ENCODE measurements at places on chromosomes 16 and 17.
A peak's percentile ranks its signal among the peaks of the same experiment; 100 is the strongest.

- no peak for DNase-seq
Observed at GRCh38 chr16:4736546-4736945, 2.2 kb downstream of the DNAAF8 start.

- DNase-seq: no peak
Observed at GRCh38 chr16:83136419-83136818, 509.6 kb downstream of the CDH13 start.

DNA sequence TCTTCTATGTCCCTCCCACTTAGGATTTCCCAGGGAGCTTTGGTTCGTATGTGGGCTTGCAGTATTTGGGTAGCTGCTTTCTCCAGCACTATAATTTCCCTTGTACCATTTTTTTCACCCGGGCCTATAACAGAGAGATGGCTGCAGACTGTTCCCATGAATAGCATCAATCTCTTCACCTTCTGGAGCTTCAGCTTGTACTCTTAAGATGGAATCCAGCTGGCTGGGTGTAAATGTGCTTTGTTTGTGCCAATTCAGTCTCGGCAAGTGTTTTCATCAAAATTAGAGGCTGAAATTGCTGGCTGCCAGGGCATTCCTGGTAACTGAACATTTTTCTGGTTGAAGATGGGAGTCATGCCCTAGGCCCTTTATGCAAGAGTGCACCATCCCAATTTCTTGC is 12.2 kb upstream of the CPD start:
- no peak for DNase-seq

DNA sequence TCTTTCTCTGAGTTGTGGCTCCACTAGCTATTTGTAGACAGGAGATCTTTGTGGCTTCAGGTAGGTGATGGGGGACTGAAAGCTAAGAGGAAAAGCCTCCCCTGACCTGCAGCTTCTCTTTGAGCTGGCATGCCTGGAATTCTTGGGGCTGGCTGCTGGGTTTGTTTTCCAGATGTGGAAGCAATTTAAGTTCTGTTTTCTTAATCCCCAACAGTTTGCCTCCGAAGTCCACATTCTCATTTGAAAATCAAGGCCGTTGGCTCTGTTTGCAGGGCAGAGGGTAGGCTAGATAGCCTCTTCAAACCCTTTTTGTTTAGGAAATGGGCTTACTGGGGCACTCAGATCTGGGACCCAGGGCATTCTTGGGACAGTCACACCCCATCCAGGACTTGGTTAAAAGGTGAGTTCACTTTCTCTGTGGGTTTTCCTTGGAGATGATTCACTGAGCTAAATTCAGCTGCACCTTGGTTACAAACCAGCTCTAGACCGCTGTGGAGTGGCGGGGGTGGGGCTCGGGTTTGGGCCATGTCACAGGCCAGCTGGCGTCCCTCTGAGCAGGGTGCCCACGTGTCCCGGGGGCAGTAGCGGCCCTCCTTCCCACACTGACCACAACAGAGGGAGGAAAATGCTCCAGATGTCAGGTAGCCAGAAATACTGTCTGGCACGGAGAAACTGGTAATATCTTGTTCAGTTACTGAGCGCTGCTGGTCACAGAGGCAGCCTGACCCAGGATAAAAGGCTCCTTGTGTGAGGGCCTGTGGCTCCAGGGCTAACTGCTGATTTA is 108.5 kb downstream of the RAB11FIP4 start:
- DNase-seq: no peak

- DNase-seq: no peak
Observed at GRCh38 chr16:14240219-14240843, 169.2 kb downstream of the MRTFB start.

DNA sequence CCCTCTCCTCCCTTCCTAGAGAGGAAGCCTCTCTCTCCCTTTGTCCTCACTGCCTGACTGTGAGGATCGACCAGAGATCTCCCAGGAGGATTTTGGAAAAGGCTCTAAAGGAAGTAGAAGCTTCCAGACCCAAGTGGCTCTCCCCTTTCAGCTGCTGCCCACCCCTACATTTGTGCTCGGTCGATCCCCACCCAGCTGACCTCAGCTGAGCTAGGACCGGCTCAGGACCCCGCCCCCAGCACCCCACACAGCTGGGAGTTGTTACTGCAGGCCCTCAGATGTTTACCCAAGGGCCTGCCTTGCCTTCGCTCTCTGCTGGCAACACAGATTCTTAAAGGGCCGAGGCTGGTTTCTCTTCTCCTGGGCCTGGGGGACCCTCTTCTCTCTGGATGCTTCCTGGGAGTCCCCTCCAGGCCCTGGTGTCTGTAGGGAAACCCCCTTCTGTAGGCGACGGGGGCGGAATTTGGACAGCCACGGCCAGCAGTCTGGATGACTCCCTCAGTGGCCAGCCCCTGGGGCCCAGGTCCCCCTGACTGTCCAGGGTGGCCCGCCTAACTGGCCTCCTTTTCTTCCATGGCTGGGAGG is 26.9 kb upstream of the TIMP2 start:
- DNase-seq: no peak

GRCh38 chr16:29810699-29811169 is 1.3 kb upstream of the PRRT2 start:
- no peak for DNase-seq

GRCh38 chr17:15291674-15292361 is 26.7 kb upstream of the PMP22 start:
- no peak for DNase-seq

DNA sequence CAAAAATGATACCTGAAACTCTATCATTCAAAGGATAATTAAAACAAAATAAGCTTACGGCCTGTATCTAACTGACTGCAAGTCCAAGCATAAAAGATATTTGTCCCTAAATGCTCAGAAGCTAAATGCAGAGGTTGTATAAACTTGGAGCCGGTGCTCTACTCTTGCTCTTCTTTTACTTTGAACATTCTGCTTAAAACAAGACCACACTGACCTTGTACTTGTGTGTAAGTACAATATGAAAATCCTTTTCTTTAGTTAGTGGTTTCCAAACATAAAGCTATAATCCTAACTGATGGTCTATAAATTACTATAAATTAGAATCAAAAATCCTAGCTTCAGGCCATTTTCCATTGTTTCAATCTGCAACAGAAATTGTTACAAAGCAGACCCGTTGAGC is 74.6 kb downstream of the SPAG9 start:
- DNase-seq: no peak

GRCh38 chr16:86671486-86672178 is 93.3 kb downstream of the FOXL1 start:
- no peak for DNase-seq

DNA sequence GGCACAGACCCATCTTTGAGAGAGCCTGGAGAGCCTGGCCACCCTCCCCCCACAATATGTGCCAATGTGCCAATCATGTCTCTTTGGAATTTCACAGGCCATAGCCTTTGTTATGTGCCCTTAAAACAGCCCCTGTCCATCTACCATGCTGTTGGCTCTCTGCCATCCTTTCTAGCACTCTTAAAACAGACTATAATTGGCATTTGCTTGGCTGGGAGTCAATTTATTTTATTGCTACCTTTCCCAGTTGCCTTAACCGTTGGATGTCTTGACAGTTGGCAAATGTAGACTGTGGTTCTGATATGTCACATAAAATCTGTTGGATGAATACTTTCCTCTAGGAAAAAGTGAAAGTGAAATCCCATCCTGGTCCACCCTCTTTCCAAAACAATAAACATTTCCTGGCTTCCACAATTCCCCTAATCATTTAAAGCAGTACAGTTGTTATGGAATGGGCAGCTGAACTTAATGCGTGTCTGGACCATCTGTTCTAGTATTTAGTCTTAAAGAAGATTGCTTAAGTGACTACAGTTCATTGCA is 394.0 kb downstream of the KCNJ2 start:
- no peak for DNase-seq

- DNase-seq: no peak
Observed at GRCh38 chr17:15885770-15886169, 59.2 kb upstream of the ADORA2B start.

GRCh38 chr16:72829846-72830775 is 217.8 kb downstream of the ZFHX3 start:
- no peak for DNase-seq

DNA sequence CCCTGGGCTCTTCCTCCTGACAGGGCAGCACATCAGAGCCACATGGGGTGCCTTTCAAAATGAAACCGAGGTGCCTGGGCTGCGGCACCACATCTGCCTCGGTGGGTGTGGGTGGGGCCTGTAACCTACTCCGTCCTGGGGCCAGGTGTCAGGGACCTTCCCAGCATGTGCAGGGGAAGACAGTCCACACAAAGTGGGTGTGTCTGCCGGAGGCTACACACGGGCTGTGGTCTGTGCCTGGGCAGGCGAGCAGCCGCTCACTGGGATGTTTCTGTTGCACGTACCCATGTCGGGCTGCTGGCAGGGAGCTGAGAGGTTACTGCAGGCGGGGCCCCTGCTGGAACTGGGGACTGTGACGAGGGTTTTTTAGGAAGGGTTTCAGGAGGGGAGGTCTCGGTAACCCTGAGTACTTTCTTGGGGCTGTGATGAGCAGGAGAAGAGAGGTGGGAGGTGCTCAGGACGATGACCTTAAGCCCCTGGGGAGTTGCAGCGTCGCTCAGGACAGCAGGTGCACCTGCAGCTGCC is 351.2 kb downstream of the SEC14L1 start:
- no peak for DNase-seq

DNA sequence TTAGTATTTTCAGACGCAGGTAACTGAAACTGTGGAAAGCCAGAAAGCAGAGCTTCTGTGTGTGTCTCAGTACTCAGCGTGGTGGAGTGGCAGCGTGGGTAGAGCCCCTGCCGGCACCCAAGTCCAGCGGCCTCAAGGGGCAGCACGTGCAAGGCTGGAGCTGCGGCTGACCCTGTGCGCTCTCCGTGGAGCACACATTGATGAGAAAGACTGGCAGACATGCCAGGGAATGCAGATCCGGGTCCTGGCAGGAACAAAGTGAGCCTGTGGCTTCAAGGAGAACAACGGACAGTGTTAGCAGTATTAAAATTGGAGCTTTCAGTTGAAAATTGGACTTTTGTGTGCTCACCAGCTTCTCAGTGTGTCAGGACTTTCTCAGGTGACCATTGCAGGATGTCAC is 23.3 kb downstream of the ZC3H18 start:
- no peak for DNase-seq

GRCh38 chr16:1333149-1333812 is at the start of gene BAIAP3:
TSS of gene BAIAP3 (plus strand) at chr16:1333645. CDS start at chr16:1338550, 4,905 bp downstream.
- peak; percentile 38 for DNase-seq

DNA sequence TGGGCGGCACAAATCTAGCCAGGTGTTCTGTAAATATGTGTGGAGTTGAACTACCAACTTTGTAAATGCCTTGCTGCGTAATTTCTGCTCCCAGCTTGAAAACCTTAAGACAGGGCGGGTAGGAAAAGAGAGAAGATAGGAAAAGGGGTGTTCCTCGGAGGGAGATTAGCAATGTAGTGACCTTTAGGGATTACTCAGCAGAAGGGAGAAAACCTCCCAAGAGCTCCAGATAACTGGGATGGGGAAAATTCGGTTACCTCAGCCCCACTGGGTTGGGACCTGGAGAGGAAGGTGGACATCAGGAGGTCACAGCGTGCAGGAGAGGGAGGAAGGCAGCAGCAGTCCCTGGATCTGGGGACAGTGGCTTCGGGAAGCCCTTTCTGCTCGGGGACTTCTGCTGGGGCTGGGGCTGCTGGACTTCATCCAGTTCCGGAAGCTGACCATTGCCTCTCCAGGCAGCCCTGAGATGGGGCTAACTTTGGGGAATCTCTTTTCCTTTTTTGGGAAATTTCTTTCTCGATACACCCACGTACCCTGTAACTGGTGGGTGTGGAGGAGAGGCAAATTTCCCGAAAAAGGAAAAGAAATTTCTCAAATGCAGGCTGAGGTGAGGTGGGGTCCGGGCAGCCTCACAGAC is 39.2 kb downstream of the MPRIP start:
- DNase-seq: no peak

- DNase-seq: peak; percentile 7
Observed at GRCh38 chr17:16250635-16251034, 33.6 kb downstream of the PIGL start.

- no peak for DNase-seq
Observed at GRCh38 chr16:29766571-29766970, 11.5 kb upstream of the ZG16 start.

DNA sequence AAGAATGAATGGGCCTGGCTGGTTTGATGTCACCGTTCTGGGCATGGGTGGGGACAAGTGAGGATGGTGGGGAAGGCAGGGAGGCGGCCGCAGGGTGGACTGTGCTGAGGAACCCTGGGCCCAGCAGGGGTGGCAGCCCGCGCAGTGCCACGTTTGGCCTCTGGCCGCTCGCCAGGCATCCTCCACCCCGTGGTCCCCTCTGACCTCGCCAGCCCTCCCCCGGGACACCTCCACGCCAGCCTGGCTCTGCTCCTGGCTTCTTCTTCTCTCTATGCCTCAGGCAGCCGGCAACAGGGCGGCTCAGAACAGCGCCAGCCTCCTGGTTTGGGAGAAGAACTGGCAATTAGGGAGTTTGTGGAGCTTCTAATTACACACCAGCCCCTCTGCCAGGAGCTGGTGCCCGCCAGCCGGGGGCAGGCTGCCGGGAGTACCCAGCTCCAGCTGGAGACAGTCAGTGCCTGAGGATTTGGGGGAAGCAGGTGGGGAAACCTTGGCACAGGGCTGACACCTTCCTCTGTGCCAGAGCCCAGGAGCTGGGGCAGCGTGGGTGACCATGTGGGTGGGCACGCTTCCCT is 6.5 kb upstream of the SERPINF1 start:
- no peak for DNase-seq

DNA sequence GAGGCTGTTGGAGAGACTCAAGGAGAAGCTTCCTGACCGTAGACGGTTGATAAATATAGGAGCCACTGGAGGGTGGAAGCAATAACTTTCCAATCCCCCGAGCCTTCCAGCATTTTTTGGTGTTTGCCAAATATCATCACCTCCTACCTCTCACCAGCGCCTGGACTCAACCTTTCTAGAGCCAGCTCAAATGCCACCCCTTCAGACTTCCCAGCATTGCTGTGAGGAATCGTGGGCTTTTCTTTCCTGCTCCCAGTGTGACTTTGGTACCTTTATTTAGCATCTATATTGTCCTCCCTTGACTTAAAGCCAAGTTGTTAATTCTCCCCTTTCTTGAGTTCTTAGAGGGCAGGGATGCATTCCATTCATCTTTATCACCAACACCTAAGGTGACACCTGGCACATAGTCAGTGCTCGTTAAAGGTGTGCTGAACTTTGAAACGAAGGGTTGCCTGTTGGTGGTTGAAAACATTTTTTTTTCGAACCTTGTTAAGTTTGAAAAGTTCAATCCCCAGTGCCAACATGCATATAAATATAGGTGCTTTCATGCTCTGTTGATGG is 35.3 kb upstream of the CCR7 start:
- no peak for DNase-seq

DNA sequence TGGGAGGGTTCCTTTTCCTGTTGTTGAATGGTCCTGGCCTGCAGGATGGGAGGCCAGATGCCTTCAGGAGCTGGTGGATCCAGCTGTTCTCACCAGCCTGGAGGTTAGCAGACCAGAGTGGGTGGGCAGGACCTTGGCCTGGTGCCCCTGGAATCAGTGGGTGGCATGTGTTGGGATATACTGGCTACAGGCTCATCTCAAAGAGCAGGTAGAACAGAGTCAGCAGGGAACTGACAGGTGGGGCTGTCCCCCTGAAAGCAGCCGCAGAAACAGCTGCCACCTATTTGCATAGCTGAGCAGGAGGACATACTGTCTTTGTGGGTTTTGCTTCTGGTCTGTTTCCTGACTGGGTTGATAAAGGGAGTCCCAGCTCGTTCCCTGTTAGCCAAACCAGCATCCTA is 144.1 kb downstream of the RAB11FIP4 start:
- no peak for DNase-seq

- peak; percentile 99 for DNase-seq
Observed at GRCh38 chr16:31073970-31074813, at the start of the genes ZNF646 and ZNF668. TSS of gene ZNF646 (plus strand) at chr16:31074422. CDS start at chr16:31076325, 1,903 bp downstream. TSS of gene ZNF668 (minus strand) at chr16:31074240. CDS start at chr16:31064459, 9,781 bp downstream.

- DNase-seq: no peak
Observed at GRCh38 chr17:41476866-41477815, 3.8 kb downstream of the KRT35 start.

Measured in NCI-H460 (cell line).